ENCODE measurements at places on chromosomes 4 and X.

GRCh38 chr4:58061967-58062366, 951.8 kb upstream of the IGFBP7 start:
- DNase-seq = no peak

GRCh38 chr4:21749412-21749811, 199.2 kb downstream of the KCNIP4 start:
- no peak for DNase-seq

- no peak for DNase-seq
Observed at GRCh38 chr4:19239565-19239964, 1012.1 kb upstream of the SLIT2 start.

- DNase-seq = no peak
Observed at GRCh38 chr4:173807347-173807746, 277.3 kb upstream of the HAND2 start.

- DNase-seq = no peak
Observed at GRCh38 chrX:130264573-130264972, 4.1 kb downstream of the ZNF280C start.

GRCh38 chrX:137342969-137343368, 223.0 kb upstream of the ZIC3 start:
- no peak for DNase-seq

DNA sequence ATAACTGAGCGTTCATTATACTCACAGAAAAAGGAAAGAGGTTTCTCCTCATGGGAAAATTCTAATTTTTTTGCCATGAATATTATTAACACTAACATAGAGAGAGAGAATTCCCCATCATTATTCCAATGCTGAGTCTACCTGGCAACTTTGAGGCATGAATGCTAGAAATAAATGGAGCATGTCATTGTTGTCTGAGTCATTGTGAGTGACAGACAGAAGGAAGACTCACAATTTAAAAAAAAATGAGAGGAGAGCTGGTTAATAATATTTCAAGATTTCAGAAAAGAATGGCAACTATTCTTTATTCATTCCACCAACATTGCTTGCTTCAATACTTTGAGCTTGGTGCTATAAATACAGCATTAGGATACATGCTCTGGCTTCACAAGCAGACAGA, 170.4 kb upstream of the HS3ST1 start:
- no peak for DNase-seq

GRCh38 chrX:149717803-149718202, 5.9 kb downstream of the MAGEA11 start:
- no peak for DNase-seq

DNA sequence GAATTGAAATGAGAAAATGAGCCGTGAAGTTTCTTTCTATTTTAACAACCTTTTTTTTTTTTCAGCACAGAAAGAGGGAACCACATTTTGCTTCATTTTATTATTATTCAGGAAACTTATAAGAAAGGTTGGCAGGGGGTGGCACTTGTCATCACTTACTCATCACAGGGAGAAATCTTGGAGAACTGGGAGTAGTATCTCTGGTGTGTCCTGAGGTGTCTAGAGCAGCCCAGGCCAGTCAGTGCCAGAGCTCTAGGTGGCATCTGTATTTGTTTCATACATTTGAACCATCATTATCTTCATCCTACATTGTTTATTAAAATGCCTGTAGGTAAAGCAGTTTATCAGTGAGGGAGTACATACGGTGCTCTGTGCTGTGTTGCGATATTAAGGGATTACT, 43.8 kb upstream of the ARHGAP24 start:
- DNase-seq = no peak

DNA sequence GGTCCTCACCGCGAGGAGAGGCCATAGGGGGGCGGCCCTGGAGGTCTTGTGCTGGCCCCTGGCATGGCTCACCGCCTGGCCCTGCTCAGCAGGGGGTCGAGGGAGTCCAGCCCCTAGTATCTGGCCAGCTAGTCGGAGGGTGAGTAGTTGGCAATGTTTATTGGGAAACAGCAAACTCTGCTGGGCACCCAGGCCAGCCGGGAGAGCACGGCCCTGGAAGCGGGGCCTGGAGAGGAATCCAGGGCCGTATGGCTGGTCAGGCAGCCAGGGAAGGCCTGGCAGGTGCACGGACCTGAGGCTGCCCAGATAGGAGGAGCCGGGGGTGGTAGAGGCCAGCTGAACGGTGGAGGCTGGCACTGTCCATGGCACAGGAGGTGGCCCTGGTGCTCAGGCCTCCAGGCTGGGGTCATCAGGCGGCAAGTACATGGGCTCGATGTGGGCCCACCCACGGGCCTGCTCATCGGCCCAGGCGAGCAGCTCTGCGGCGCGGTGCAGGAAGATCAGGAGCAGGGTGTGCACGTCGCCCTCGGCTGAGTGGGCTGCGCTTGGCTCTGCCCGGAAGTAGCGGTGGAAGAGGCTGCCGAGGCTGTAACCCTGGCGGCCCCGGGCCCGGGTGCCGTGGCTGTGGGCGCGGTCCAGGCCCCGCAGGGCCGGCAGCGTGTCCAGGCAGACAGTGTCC, 1.4 kb downstream of the TREX2 start:
- no peak for DNase-seq

All from COR-L47 (cell line).